ENCODE measurements at places on chromosomes 6 and 20.

GRCh38 chr20:11918981-11919380, 1.3 kb downstream of the BTBD3 start:
- peak; percentile 77 for DNase-seq

- DNase-seq = no peak
These were observed 55.3 kb downstream of the CTCFL start for GRCh38 chr20:57469418-57470211.

GRCh38 chr6:110063594-110064263, 85.6 kb downstream of the GPR6 start:
- DNase-seq = no peak

- no peak for DNase-seq
These were observed 151.6 kb upstream of the PDE10A start for GRCh38 chr6:165814679-165815078.

DNA sequence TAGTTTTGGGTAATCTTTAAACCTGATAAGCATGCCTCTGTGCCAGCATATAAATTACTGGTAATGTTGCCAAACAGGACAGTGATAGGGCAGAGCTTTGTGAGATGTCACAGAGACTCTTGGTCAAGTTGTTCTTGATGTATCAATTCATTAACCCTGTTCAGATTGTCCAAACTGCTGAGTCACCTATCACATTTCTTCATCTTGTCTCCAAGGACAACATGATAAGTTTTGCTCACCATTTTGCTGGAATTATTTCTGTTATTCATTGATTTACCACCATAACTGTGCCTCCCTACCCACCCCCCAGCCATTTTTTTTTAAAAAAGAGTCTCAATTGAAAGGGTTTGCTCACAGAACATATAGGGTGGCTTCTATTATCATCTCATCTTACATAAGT, 19.5 kb upstream of the GMNN start:
- DNase-seq = no peak

- DNase-seq = no peak
These were observed 823.0 kb upstream of the ADGRB3 start for GRCh38 chr6:67812125-67812524.

GRCh38 chr6:104218116-104218515, 641.6 kb downstream of the HACE1 start:
- DNase-seq = no peak

GRCh38 chr20:34874094-34874654, 1.5 kb upstream of the GGT7 start:
- DNase-seq = peak; percentile 58

GRCh38 chr6:19795211-19795610, 42.0 kb upstream of the ID4 start:
- DNase-seq = no peak

DNA sequence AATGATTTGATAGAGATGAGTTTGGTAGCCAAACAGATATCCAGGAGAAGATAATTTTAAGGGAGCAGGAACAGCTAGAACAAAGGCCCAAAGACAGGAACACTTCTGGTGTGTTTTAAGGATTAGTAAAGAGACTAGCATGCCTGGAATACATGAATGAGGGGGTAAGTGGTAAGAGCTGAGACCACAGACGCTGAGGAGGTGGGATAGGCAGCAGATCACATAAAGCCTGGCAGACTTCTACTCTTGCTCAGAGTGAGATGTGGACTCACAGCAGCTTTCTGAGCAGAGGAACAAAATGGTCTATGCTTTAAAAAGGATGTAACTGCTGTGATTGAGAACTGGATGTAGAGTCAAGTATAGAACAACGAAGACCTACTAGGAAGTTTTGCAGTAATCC, 100.1 kb downstream of the EPHA7 start:
- no peak for DNase-seq

DNA sequence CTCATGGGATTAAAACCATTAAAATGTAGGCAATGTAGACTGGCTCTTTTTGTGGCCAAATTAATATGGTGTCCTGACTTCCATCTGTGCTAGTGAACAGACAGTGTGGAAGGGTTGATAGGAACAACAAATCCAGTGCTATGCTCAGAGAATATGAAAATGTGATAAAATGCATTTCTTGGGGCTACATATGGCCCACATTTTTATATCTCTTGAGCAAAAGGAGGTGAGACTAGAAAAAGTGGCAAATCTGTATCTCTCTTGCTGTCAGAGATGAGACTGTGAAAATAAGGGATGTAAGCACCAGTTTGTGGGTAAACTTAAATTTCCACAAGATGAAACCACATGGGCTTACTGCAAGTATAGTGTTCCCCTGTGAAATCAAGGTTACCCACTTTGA, 162.1 kb downstream of the PHF3 start:
- no peak for DNase-seq

- DNase-seq = no peak
These were observed 28.7 kb downstream of the FKBP1A start for GRCh38 chr20:1364106-1364505.

DNA sequence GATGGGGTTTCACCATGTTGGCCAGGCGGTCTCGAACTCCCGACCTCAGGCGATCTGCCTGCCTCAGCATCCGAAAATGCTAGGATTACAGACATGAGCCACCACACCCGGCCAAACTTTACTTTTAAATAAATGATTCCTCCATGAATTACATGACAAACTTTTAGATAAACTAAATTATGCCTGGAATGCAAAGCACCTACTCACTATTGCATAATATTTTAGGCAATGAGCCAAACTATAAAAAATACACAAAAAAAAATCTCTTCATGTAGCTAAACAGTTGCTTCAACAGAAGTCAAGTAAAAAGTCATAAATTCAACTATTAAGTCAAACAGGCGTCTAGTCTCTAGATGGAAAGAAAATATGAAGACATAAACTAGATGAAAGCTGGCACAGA, 56.5 kb downstream of the PTPRK start:
- DNase-seq = no peak
